ENCODE measurements at places on chromosomes 4 and X. TPM values are rescaled to one million over a fixed set of nuclear protein-coding genes. Genes with fewer than 3 reads are reported as not detected.

DNA sequence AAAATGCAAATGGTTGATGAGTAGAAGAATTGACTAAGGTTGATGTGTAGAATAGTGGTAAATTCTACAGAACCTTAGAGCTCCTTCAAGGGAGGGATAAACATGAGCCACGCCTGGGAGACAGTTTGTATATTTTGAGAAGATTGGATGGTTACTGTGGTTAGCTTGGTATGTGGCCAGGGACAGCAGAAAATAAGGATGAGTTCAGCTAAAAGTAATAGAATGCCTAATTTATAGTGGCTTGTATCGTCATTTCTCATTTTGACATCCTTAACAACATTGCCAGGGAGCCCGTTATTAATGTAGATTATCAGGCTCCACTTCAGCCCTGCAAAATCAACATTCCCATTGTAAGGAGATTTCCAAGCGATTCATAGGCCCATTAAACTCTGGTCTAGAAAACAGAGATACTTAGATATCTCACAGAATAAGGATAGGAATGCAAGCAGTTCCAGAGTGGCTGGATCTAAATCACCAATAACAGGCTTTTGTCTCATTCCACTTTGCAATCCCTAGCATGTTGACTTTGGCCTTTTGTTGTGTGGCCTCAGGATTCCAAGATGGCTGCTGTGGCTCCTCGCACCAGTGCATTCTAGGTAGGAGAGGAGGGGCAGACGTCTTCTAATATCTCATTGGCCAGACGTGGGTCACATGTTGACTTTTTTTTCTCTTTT, 6.4 kb upstream of the PTTG2 start:
- no peak for DNase-seq

Gene TLR6
- 0.10 TPM for polyA plus RNA-seq

DNA sequence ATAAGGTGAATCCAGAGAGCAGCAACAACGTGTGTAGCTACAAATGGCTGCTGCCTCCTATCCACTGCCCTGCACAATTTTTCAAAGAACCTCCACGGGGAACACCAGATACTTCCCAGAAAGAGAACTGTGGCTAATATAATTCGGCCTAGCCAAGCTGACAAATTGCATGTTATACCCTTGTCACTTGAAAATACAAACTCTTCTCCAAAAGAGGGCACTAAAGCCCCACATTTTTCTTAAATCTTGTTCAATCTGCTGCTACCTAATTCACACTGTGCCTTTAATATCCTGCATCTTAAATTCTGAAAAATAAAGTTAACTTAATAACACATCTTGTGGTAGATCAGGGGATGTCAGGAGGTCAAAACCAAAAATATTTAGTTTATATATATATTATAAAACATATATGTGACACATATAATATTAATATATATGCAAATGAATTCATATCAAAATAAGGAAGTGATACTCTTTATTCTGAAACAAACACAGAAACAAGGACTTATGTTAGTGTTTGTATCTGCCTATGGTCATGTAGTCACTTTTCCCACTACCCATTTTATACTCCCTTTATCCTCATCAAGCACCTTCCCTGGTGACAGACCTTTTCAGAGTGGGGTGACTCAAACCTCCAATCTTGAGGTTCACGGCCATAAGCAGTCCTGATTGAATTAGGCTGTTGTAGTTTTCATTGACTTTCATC, 24.1 kb downstream of the CT45A1 start:
- DNase-seq, result no peak

Gene TCEAL3
- 26.7 TPM for polyA plus RNA-seq

DNA sequence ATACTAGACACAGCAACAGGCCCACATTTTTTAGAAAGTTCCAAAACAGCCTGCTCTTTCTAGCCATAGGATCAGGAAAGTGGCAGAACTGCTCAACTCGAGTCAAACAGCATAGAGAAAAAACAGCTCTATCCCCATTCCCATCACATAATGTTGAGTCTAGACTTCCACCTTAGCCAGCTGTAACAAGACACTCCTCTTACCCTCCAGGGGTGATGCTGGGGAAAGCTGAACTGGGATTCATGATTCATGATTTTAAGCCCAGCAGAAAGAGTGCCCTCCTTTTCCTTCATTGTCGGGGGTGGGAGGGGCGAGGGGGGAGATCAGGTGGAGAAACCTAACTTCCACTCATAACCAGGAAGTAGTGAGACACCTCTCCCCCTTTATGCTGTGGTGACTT, 86.1 kb downstream of the CENPC start:
- no peak for DNase-seq

- no peak for DNase-seq
These were observed 8.7 kb upstream of the SLAIN2 start for GRCh38 chr4:48332661-48333060.

- no peak for DNase-seq
These were observed 25.6 kb upstream of the TCEANC start for GRCh38 chrX:13627306-13627705.

- DNase-seq, result no peak
These were observed 64.3 kb downstream of the LRBA start for GRCh38 chr4:150950657-150951288.

GRCh38 chr4:16334601-16335000, 108.3 kb upstream of the TAPT1 start:
- DNase-seq, result no peak

DNA sequence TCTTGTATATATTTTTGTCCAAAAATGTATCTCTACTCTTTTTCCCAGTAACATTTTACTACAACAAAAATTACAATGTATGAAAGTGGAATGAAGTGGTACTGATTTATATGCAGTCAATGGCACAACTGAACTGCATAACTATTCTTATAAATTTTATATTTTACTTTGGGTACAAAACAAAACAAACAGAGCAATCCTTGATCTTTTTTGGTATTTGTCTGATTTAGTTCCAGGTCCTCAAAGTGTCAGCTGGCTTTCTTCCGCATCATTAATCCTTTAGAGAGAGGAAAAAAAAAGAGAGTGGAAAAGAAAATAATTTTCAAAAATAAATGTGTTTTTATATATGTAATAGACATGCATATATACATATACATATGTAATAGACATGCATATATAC, 252.4 kb upstream of the SLIT2 start:
- no peak for DNase-seq

GRCh38 chr4:81225252-81225651, 10.2 kb upstream of the PRKG2 start:
- DNase-seq, result no peak

DNA sequence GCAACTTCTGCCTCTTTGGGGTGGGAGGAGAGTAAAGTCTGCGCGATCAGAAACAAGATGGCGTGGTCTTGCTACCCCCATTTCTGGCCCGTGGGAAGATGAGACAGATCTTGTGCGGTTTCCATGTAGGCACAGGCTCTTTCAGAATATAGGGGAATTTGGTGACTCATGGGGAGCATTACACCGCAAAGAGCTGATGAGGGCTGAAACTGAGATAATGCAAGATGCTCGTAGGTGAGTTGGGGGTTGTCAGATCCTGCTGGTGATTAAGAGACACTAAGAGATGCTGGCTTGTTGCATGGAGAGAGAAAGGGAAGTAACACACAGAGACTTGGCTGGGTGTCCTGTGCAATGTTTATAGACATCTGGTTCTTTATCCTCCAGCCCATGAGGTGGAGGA, 1.5 kb downstream of the EVC start:
- DNase-seq, result no peak

Gene PCYT1B
- 3.1 TPM for polyA plus RNA-seq

DNA sequence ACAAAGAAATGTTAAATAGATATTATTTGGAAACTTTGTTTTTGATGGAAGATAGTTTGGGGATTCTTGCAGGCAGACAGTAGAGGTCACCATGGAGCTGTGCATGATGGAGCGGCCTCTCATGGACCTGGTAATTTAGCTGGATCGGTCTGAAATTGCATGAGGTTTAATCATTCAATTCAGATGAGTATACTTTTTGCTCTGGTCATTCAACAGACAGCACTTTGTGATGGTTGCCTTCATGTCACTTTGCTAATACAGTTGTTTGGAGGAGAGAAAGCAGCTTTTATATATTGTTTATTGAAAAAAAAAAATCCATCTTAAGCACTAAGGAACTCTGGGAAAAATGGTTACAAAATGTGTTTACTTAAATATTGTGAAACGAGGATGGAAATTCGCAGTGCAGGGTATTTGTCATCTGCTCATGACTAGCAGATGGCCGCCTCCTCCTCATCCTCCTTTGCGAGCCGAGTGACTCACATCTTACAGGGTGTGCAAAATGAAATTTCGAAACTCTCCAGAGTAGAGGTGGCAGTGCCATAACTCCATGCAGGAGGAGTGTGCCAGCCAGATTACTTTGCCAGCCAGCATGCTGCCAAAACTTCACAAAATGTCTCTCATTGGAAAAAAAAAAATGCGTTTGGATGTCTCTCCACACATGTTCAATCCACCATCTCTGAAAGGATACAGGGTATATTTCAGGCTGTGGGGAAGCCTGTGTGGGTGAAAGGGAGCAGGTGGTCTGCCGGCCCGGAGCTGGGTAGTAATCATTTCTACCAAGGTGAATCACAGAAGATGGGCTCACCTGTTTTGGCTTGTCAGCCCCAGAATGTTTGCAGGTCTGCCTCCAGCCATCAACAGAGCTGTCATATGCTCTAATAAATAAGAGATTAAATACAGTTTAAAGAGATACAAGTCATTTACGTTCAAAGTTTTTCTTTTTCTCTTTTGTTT, 314.9 kb upstream of the DIPK2B start:
- peak; percentile 20 for DNase-seq

DNA sequence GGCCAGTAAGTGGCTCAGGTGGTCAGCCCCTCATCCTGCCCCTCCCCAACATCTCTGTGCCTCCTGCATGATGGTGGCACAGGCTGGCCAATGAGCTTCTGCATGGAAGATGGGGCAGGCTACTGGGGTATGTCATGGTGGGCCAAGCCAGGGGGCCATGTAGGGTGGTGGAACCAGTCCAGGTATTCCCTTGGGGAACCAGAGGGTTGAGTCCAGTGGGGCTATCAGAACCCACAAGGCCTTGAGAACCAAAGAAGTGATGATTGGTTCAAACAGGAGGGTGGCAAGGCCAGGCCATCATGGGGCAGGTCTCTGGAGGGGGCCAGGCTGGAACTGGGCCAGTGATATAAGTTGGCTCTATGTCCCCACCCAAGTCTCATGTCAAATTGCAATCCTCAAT, 18.8 kb upstream of the PPP2R2C start:
- DNase-seq, result no peak

GRCh38 chr4:86264241-86264640, 95.6 kb downstream of the MAPK10 start:
- DNase-seq, result no peak

- DNase-seq, result no peak
These were observed 112.7 kb upstream of the PTPN13 start for GRCh38 chr4:86481440-86481839.

Gene FAM184B
- polyA plus RNA-seq, result not detected

DNA sequence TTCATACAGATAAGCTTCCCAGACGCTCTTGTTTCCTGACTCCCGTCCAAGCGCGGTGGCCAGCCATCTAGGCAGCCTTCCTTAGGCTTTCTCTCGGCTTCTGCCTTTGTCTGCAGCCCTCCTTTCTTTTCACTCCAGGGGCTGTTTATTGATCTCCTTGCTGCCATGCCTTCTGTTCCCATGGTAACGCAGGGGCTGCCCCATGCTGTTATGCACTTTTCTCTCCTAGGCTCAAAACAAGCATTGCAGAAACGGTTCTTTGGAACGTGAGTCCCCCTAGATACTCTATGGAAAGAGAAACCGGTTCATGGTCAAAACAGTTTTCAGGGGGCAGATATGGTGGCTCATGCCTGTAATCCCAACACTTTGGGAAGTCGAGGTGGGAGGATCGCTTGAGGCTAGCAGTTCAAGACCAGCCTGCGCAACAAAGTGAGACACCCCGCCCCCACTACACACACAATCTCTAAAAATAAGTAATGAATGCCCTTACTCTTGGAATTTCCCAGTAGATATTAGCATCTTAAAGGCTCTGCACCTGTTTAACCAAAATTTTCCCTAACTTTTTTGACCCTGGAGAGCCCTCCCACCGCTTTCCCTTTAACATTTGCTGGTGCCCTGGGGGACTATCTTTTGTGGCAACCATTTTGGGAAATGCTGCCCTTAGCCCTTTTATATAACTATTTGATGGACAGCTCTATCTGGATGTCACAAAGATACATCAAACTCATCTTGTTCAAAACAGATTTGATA, 53.9 kb upstream of the ZNF157 start:
- DNase-seq, result peak; percentile 34

DNA sequence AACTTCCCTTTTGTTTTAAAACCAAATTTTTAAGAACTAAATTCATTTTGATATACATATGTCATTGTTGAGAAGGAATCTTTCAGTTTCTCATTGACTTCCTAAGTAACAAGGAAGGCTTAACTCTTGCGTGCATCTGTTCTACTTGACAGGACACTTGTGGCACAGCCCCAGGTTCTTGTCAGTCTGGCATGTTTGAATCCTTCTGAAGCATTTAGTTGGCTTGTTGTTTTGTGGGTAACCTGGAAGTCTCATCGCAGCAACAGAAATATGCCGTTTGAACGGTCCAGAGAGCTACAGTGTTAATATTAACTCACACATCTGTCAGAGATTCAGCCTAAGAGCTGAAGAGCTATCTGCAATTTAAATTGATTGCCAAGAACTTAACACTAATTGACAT, 76.0 kb downstream of the GLRA3 start:
- no peak for DNase-seq

DNA sequence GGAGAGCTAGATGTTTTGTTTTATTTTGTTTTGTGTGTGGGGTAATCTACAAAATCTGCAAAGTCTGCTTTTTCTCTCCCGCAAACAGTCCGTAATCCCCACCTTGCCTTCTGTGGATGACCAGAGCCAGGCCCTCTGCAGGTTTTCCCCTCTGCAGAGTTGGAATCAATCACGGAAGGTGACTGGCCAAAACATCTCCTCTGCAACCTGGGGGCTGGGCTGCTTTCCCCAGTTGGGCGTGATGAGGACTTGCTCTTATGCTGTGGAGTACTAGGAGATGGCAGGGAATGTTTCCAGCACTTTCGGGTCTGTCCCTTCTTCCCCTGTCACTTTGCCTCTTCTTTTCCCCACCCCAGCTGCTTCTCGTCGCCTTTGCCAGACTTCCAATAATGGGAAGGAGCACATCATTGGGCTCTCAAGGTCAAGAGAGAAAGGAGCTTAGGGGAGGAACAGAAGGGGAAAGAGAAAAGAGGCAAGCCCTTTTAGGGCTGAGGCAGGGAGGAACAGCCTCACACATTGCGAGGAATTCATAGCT, 1.1 kb downstream of the TMEM35A start:
- DNase-seq, result no peak

DNA sequence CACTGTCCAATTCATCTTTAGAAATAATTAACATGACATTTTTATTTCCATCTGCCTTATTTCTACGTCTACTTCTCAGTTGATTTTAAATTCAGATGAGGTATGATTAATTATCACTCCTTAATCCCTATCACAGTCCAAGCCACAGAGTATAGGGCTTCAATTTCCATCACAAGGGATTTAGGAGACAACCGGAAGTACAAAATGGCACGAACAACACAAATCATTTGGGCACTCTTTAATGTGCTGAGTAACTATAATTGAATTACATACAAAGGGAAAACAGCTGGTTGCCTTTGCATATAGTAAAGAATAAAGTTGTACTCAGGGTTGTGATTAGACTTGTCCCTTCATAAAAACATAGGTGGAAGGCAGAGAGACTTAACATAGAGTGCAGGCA, 290.4 kb upstream of the MAGEB16 start:
- DNase-seq, result no peak

Data from SK-N-SH (cell line).